ENCODE measurements at places on chromosomes 6 and 20. TPM values are rescaled to one million over a fixed set of nuclear protein-coding genes. Genes with fewer than 3 reads are reported as not detected.

CRISP1 gene
- not detected for total RNA-seq

RAET1L gene
- not detected for total RNA-seq

PCK1 gene
- total RNA-seq, result 0.57 TPM

CPXM1 gene
- 3.0 TPM for total RNA-seq

PNPLA1 gene
- total RNA-seq, result 0.21 TPM

OR2H1 gene
- not detected for total RNA-seq

CCR6 gene
- total RNA-seq, result not detected

GINS1 gene
- total RNA-seq, result 3.8 TPM

GPR6 gene
- not detected for total RNA-seq

DEFB113 gene
- not detected for total RNA-seq

SLC22A3 gene
- total RNA-seq, result 8.5 TPM

DLL1 gene
- 16.1 TPM for total RNA-seq

RING1 gene
- 50.6 TPM for total RNA-seq

EPHA7 gene
- total RNA-seq, result 4.6 TPM

APOBEC2 gene
- 0.57 TPM for total RNA-seq

MOG gene
- not detected for total RNA-seq

HCK gene
- total RNA-seq, result 6.1 TPM

Data from ureter (tissue), 1 donor.